ENCODE measurements at places on chromosomes 2 and 18.

DNA sequence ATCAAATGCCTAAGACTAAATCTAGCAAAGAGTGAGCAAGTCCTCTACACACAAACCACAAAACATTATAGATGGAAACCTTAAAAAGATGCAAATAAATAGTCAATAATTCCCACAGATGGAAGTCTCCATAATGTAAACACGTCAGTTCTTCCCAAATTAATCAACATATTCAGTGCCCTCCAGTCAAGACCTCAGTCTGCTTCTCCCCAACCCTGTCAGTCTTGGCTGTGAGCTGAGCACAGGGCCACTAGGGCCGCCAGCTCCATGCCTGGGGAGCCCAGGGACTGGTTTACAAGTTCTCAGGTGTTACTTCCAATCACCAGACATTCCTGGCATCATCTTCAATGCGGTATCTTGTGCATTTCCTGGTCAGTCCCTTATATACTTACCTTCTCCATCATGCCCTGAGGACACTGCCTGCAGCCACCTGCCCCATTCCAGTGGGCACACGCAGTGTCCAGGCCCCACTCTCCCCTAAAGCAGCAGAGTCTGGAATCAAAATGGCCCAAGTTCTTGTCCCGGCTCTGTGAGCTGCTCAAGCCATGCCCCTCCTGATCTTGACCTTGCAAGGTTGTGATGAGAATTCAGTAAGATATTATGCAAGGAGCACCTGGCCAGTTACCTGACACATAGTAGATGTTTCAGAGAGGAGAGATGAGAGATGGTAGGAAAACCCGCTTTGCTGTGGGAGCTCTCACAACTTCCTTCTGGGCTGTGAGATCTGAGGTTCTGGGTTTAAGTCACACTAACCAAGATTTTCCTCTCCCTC, 207.9 kb upstream of the RAB6C start:
- DNase-seq = no peak

GRCh38 chr2:47096451-47096850, 58.7 kb downstream of the STPG4 start:
- DNase-seq = no peak

- no peak for DNase-seq
Observed at GRCh38 chr2:104340162-104340561, 513.8 kb upstream of the POU3F3 start.

DNA sequence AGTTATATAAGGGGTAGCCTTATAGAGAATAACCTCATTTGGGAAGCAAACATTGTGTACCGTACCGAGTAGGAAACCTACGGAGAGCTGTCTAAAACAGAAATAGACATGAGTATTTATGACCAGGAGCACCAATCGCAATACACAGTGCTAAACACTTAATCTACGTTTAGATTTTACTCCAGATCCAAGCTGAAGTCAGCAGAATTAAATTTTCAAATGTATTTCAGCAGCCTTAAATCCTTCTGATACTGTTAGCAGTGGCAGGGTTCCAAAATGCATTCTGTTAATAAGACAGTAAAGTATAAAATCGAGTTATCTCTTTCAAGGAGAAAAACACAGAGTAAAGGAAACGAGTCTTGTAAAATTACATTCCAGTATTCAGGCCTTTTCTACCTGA, 118.1 kb upstream of the ZNF521 start:
- DNase-seq = no peak

DNA sequence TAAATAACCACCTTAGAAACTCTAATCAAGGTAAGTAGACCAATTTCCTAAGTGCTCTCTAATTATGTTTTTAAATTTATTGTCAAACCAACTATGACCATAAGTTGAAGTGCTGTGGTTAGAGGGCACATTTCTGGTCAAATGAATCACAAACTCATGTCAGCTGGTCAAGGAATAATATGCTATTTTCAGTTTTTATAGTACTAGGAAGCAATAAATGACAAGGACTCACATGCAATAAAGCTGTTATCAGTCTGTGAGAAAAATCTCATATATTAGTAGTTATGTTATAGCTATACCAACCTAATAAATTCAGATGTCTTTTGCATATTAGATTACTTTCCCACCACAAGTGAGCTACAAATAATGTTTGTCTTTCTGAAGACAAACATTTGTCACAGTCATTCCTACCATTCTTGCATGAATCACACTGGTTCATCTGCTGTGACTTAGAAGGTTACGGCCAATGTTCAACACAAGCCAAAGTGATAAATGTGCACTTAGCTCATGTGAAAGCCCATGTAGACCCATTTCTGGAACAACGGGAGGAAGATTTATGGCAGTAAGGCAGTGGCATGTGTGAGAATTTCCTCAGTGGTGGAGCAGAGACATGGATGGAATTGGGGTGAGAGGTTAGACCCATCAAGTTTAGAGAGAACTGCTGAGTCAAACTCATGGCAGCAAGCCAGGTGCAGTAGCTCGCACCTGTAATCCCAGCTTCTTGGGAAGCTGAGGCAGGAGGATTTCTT, 27.4 kb upstream of the CCNYL1 start:
- no peak for DNase-seq

GRCh38 chr2:121570036-121570666, 39.5 kb downstream of the RNU4ATAC start:
- no peak for DNase-seq

- DNase-seq = no peak
Observed at GRCh38 chr2:9235147-9236044, 28.8 kb downstream of the ASAP2 start.

DNA sequence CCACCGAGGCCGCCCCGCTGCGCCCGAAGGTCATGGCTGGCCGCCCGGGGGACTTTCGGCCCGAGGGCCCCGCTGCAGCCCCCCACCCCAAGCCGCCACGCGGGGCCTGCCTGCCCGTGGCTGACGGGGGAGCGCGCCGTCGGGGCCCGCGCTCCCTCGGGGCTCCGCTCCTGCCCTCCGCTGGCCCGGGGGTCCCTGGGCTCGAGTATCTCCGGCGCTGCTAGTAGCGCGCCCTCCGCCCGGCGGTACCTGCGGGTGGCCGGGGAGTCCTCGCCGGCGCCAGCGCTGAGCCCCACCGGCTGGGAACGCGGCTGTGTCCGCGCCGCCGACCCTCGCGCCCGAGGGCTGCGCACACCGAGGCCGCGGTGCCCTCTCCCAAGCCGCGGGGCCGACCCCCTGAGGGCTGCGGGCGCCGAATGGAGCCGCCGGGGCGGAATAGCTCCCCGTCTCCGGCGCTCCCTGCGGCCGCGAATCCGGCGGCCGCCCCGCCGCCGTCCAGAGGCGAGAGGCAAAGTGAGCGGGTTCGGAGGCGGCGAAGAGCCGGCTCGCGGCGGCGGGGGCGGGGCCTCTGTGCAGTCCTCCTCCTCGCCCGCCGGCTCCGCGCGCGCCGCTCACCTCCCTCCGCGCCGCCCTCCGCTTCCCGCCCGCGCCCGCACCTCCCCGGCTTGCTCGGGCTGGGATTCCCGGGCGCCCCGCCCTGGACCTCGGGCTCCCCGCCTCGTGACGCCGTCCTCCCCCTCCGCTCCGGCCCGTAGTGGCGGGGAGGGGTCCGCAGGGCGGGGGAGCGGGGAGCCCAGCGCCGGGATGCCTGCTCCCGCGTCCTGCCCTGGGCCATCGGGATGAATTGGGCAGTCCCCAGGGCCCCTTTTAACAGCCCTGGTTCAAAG, at the start of gene KCNG3:
KCNG3 (minus strand) TSS at position 515 of the 887 bp plus-strand sequence; CDS start at position 34, 481 bp downstream.
- DNase-seq = peak; percentile 58

DNA sequence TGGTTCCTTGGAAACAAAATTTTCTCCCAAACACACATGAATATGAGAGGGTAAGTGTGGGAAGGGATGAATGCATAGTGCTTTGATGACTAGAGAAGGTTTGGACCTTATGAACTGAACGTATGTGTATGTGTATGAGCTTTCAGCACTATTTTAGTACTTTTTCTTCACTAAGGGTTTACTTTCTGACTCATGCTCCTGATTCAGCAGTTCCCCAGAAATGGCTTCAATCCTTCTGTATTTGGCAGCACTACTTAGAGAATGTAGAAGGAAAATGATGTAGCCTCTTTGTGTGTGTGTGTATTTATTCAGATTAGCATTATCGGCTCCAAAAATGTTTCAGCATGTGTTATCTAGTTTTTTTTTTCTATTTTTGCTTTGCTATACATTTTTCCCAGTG, 22.2 kb downstream of the KCNJ3 start:
- no peak for DNase-seq

DNA sequence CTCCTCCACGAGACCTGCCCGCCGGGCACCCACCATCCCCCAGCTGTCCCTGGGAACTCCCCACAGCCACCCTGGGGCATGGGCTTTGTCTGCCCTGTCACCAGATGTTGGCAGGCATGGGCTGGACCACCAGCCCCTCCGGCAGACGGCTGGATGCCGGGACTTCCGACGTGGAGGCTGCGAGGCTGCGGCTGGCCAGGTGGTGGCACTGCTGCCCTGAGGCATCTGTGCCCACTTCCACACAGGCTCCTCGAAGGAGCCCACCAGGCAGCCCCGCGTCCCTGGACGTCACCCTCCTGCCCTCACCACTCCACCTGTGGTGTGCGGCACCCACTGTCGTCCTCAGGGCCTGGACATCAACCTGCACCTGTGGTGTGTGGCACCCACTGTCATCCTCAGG, 319.9 kb upstream of the SALL3 start:
- DNase-seq = no peak

DNA sequence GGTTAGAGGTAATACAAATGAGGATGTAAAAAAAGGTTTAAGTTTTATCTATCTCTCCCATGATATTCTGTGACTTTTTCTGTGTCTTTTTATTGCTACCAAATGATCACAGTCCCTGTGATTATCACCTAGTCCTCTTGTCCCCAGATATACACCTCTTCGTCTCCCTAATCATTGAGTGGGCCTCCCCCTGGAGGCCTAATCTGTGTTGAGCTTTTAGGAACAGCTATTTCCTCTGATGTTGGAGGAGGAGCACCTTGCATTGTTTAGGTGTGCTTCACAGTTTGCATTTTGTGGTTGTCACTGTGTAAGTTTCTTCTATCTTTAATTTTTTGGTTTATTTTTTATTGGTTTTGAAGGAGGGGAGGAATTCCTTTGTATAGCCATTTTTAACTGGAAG, 33.3 kb downstream of the CCDC85A start:
- no peak for DNase-seq

- no peak for DNase-seq
Observed at GRCh38 chr2:28311660-28312249, 80.9 kb upstream of the FOSL2 start.

- no peak for DNase-seq
Observed at GRCh38 chr2:48929571-48930301, 174.2 kb upstream of the LHCGR start.

DNA sequence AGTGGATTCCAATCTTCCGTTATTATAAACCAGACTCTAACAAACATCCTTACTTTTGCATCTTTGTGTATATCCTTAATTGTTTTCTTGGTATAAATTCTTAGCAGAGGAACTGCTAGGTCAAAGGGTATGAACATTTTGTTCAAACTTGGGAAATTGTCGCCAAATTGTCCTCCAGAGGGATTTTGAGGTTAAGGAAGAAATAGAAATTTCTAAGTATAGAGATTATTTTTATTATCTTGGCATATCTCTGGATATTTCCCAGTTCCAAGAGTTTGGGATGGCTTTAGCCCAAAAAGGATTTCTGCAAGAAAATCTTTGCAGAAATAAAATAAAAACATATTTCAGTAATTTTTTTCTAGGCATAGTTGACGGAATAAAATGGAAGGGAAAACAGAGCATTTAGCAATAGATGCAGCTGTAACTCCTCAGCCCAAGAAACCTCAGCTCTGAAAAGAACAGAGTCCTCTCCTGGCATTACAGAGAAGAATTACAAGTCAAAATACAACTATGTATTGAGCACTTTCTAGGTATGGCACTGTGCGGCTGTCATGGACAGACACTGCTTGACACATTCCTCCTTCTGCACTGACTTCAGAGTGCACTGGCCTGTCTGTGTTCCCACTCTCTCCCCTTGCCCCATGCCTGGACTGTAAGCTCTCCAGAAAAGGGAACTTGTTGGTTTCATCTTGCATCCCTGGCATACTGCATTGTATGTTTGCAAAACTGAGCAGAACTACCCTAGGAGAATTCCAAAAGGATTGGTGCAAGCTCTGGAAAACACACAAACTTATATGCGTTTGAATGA, 117.3 kb upstream of the STON1 start:
- no peak for DNase-seq

DNA sequence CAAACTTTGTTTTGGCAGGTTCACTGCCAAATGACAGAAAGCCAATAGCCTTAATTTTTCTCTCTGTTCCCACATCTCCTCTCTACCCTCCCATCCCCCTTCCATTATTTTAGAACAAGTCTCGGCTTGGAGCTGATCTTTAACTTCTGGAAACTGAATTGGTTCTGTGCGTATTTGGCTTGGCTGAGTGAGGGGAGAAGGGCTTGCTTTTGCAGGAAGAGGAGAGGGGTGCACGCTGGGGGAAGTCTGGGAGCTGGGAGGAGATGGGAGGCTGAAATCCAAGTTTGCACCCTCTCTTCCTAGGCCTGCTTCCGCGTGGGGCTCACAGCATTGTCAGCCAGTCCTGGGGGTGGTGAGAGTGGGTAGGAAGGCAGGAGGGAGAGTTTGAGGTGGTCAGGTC, 176.1 kb upstream of the SPRED2 start:
- DNase-seq = no peak

- DNase-seq = no peak
Observed at GRCh38 chr2:154911729-154912128, 213.2 kb downstream of the KCNJ3 start.

GRCh38 chr2:160376576-160376975, 117.0 kb downstream of the RBMS1 start:
- no peak for DNase-seq

DNA sequence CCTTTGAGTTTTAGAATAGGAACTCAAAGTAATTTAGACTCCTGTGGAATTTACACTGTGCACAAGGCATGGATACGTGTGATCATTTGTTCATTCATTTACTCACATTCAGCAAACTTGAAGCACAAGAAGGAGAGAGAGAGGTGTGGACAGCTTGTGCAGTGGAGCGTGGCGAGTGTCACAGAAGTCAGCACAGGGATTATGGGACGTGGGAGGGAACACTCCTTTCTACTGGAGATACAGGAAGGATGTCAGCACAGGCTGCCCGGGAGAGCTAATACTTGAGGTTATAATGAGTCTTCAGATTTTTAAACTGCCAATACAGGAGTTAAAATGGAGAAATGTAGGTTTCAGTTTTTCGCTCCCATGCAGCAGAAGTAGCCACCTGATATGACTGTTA, 7.0 kb downstream of the FAM228A start:
- no peak for DNase-seq

DNA sequence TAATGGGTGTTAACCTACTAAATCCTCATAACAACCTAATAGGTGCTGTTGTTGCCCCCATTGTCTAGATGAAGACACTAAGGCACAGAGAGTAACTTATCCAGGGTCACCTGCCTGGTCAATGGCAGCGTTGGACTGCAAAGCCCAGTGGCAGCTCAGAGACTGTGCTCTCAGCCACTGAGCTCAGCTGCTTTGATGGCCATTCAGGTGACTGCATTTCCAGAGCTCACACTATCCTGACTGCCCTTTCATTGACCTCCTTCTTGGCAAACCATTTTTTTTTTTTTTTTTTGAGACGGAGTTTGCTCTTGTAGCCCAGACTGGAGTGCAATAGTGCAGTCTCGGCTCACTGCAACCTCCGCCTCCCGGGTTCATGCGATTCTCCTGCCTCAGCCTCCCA, 115.2 kb downstream of the MAPK4 start:
- no peak for DNase-seq

Measured in activated CD4-positive, alpha-beta T cell treated with anti-CD3 and anti-CD28 coated beads for 24 hours (primary cell).